Upper lobe of left lung (tissue), 6 donors: ENCODE measurements at places on chromosomes 2 and 18. TPM values are rescaled to one million over a fixed set of nuclear protein-coding genes. Genes with fewer than 3 reads are reported as not detected.

- H3K27me3 ChIP-seq, result no peaks in the 10 kb centered on the region
- no peak overlapping the region for H3K27ac ChIP-seq
- no peaks in the 10 kb centered on the region for H3K36me3 ChIP-seq
- no peak for DNase-seq
Observed at GRCh38 chr2:53633441-53633840, 134.2 kb upstream of the CHAC2 start.

- H3K27me3 ChIP-seq, result no peaks in the 10 kb centered on the region
- H3K27ac ChIP-seq, result no peak overlapping the region
- no peak overlapping the region for H3K4me3 ChIP-seq
- peak; percentile 54 for DNase-seq
Observed at GRCh38 chr18:21191596-21192307, 50.3 kb upstream of the GREB1L start.

DNA sequence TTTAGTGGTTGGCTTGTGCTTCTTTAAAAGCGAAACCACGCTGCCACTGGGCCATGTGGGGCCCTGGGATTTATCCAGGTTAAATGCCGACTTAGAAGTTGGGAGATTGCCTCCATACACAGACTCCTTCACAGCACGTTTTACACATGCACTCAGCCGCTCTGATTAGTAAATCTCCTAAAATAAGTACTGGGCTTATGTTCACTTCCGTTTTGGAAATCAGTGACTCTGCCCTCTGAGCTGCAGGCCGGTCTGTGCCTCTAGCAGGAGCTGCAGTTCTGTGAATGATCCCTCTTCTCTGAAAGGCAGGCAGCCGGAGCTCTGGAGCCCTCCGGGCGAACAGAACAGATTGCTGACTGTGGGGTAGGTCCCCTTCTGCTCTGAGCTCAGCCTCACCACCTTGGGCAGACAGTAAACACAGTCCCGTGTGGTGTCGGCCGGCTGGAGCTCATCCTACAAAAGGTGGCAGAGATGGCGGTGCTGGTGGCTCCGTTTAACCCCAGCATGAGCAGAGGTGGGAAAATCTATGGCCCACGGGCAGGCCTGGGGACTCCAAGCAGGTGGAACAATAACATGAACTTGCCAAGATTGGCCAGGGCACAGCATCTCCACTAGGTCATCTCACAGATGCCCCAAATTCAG lies 9.8 kb upstream of the RAB17 start:
- peak overlapping the region; percentile 63 for H3K27ac ChIP-seq
- H3K36me3 ChIP-seq, result no peaks in the 10 kb centered on the region
- no peak overlapping the region for H3K4me3 ChIP-seq

DNA sequence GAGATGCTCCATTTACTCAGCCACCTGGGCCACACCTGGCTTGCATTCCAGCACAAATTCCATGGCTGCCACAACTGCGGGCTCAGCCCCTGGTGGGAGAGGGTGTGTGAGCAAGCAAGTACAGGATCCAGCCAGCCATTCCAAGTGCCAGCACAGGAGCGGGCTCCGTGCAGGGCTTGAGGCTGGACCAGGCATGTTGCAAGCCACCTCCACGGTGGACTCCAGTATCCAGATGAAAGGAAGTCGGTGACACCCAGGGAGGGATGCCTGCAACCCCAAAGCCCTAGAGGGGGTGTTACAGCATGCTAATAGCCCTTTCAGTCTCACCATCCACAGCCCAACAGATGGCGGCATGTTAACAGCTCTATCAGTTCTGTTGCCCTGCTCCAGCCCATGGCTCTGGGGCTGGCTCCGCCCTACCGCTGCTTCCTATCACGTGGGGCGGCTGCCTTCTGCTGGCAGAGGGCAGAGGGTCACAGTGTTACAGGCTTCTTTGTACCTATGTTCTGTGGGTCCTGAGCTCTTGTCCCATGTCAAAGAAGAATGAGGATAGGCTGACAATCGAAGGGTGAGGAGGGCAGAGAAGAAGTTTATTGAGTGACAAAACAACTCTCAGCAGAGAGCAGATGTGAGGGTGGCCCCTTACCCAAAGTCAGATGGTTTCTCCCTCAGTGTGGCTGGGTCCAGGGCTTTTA lies 11.7 kb upstream of the GORASP2 start:
- DNase-seq, result no peak
- no peaks in the 10 kb centered on the region for H3K27me3 ChIP-seq
- no peaks in the 10 kb centered on the region for H3K4me1 ChIP-seq

- no peaks in the 10 kb centered on the region for H3K36me3 ChIP-seq
- no peaks in the 10 kb centered on the region for H3K4me1 ChIP-seq
- DNase-seq, result no peak
- H3K27ac ChIP-seq, result no peak overlapping the region
Observed at GRCh38 chr2:104766683-104767082, 87.2 kb upstream of the POU3F3 start.

DNA sequence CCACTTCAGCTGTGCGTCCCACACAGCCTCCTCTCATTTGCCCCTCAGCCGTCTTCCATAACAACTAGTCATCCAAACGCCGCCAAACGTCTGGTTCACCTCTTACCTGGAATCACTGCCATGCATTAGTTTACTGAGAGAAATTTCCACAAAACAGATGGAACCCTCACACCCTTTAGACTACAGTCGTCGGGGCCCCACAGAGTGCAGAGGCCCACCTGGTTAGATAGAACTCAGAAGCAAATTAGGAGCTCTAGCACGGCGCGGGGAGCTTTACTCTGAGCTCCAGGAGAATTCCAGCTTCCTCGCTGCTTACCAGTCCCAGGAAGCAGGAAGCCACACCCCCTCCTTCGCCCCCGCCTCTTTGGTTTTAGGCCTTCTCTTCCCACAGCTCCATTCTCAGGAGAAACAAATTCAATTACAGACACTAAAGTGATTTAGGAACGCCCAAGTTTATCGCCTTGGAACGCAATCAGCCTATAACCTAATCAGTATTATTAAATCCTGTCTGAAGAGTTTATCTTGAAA lies 9.4 kb downstream of the RNU2-63P start:
- no peaks in the 10 kb centered on the region for H3K27me3 ChIP-seq
- H3K27ac ChIP-seq, result no peak overlapping the region
- no peaks in the 10 kb centered on the region for H3K4me1 ChIP-seq

DNA sequence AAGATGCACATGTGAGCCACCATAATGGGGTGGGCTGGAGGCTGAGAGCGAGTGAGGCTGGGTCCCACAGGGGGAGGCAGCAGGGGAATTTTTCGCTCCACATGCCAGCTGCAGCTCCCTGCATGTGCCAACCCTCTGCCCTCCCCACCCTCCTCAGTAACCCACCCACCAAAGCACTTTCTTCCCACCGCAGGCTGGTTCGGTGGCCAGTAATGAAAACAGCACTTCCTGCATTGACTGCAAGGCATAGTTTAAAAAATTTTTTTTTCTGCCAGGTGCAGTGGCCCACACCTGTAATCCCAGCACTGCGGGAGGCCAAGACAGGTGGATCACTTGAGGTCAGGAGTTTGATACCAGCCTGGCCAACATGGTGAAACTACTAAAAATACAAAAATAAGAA lies 147.5 kb upstream of the TTC39C start:
- H3K27ac ChIP-seq, result no peak overlapping the region
- no peak overlapping the region for H3K4me3 ChIP-seq
- no peaks in the 10 kb centered on the region for H3K27me3 ChIP-seq
- no peaks in the 10 kb centered on the region for H3K4me1 ChIP-seq

- no peaks in the 10 kb centered on the region for H3K27me3 ChIP-seq
- no peaks in the 10 kb centered on the region for H3K4me1 ChIP-seq
- no peak overlapping the region for H3K27ac ChIP-seq
- H3K36me3 ChIP-seq, result no peaks in the 10 kb centered on the region
- DNase-seq, result peak; percentile 40
Observed at GRCh38 chr18:24198461-24198860, 59.6 kb downstream of the CABYR start.

GRCh38 chr2:75076088-75076487 lies 117.6 kb downstream of the POLE4 start:
- H3K27ac ChIP-seq, result no peak overlapping the region
- no peak for DNase-seq
- no peaks in the 10 kb centered on the region for H3K27me3 ChIP-seq
- H3K4me3 ChIP-seq, result no peak overlapping the region

DNA sequence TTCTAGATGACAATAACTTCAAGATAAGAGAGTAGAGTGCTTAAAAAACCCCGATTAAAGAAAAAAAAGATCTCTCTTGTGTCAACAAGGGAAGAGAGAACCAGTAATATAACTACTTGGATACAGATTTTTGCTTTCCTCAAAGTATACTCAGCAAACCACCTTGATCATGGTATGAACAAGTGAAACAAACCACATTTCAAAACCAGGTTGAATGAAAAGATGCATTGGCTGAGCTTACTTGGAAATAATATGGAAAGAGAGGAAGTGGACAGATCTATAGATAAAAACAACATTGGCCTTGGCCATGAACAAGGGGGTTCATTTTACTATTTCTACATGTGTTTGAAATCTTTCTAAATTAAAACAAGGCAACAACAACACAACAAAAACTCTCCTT lies 50.1 kb downstream of the ATP8B1 start:
- no peak overlapping the region for H3K27ac ChIP-seq
- DNase-seq, result no peak
- H3K27me3 ChIP-seq, result no peaks in the 10 kb centered on the region

DNA sequence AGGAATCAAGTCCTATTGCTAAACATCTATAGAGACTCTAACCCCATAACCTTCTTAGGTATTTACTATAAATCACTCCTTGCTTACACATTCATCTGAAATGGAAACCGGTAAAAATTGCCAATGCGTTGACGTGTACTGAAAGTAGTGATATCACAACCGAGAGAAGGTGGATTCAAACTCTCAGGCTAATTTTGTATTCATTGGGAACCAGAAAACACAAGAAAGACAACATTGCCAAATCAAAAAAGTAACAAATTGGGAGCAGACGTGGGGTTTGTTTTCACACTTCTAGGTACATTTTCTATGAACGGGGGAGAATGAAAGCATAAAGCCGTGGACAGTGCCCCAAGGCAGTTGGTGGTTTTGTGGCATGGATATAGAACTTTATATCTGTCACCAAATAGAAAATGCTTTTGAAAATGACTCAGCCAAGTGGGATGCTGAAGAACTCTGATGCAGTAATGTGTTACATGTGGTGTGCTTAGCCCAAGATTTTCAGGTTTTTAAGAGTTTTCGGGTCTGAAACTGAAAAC lies 155.1 kb upstream of the RASGRP3 start:
- no peak overlapping the region for H3K27ac ChIP-seq
- no peak overlapping the region for H3K4me3 ChIP-seq
- no peaks in the 10 kb centered on the region for H3K36me3 ChIP-seq
- no peaks in the 10 kb centered on the region for H3K27me3 ChIP-seq
- peaks cover 4% of the 10 kb centered on the region for H3K4me1 ChIP-seq

- no peaks in the 10 kb centered on the region for H3K4me1 ChIP-seq
- no peaks in the 10 kb centered on the region for H3K27me3 ChIP-seq
- H3K36me3 ChIP-seq, result no peaks in the 10 kb centered on the region
- DNase-seq, result no peak
Observed at GRCh38 chr2:175843625-175844024, 158.4 kb downstream of the LNPK start.

DNA sequence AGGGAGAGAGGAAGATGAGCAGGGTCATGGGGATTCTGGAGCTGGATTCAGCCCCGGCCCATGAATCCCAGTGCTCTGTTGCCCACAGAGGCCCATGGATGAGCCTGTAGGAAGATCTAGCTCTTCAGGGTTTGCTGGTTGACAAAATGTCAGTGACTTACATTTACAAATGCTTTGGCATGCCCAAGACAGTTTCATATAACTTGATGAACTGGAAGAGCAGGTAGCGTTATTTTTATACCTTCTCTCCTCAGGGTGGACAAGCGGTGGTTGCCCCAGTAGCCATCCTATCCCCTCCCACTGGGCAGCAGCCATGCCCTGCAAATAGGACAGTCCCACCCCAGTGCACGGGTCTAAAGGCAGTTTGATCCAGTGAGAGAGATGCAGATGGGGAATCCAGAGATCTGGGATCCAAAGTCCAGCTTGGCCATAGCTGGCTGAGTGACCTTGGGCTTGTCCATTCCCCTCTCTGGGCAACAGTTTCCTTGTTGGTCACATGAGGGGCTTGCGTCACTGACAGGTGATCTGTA lies 21.5 kb upstream of the KCNK3 start:
- no peaks in the 10 kb centered on the region for H3K36me3 ChIP-seq
- no peak for DNase-seq

GRCh38 chr2:8251291-8251690 lies 430.6 kb upstream of the ID2 start:
- no peaks in the 10 kb centered on the region for H3K4me1 ChIP-seq
- no peaks in the 10 kb centered on the region for H3K27me3 ChIP-seq
- H3K36me3 ChIP-seq, result no peaks in the 10 kb centered on the region
- H3K27ac ChIP-seq, result no peak overlapping the region
- DNase-seq, result no peak

DNA sequence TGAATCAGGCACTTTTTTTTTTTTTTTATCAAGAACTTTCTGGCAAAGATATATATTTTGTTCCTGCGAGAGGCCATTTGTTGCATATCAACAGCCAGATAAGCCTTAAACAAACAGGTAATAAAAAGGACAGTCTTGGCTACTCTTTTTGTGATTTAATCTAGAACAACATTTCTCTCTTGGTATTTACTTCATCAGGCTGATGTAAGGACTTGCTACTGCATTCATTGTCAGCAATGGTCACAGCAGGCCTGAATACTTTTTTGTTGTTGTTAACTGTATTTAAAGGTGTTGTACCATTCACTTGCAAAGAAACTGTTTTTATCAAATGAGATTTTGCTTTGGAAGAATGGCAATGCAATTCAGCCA lies 683.8 kb downstream of the IRS1 start:
- no peaks in the 10 kb centered on the region for H3K27me3 ChIP-seq
- H3K4me1 ChIP-seq, result no peaks in the 10 kb centered on the region
- no peak overlapping the region for H3K27ac ChIP-seq
- no peak overlapping the region for H3K4me3 ChIP-seq
- H3K36me3 ChIP-seq, result no peaks in the 10 kb centered on the region
- DNase-seq, result no peak

- no peak overlapping the region for H3K4me3 ChIP-seq
- DNase-seq, result peak; percentile 67
- no peak overlapping the region for H3K27ac ChIP-seq
- H3K36me3 ChIP-seq, result no peaks in the 10 kb centered on the region
- peaks cover 7% of the 10 kb centered on the region for H3K27me3 ChIP-seq
- H3K4me1 ChIP-seq, result no peaks in the 10 kb centered on the region
Observed at GRCh38 chr2:228180181-228181097, 1.0 kb downstream of the SPHKAP start.

GRCh38 chr2:148303161-148303560 lies 282.3 kb downstream of the MBD5 start:
- no peaks in the 10 kb centered on the region for H3K4me1 ChIP-seq
- no peaks in the 10 kb centered on the region for H3K27me3 ChIP-seq
- no peak for DNase-seq
- no peak overlapping the region for H3K4me3 ChIP-seq

GRCh38 chr2:70541481-70542020 lies 12.1 kb downstream of the TGFA start:
- no peak overlapping the region for H3K4me3 ChIP-seq
- no peak for DNase-seq
- H3K27ac ChIP-seq, result no peak overlapping the region
- no peaks in the 10 kb centered on the region for H3K4me1 ChIP-seq
- H3K27me3 ChIP-seq, result no peaks in the 10 kb centered on the region

Gene SCG2
- total RNA-seq, result not detected

Gene FZD7
- total RNA-seq, result 4.2 TPM

Gene LYPD6B
- total RNA-seq, result not detected

Gene CHRNA1
- not detected for total RNA-seq

Gene NAT8
- total RNA-seq, result not detected

Gene SLC4A3
- total RNA-seq, result 1.7 TPM

Gene SOWAHC
- total RNA-seq, result 17.8 TPM

Gene NAB1
- total RNA-seq, result 36.7 TPM

Gene POTEC
- not detected for total RNA-seq

Gene PARD6G
- 4.4 TPM for total RNA-seq
